Dermis microvascular lymphatic vessel endothelial cell (primary cell): ENCODE measurements at places on chromosomes 2 and 18. TPM values are rescaled to one million over a fixed set of nuclear protein-coding genes. Genes with fewer than 3 reads are reported as not detected.

LBX2 gene
- 0.39 and 0.51 TPM in 2 replicates for total RNA-seq

DNA sequence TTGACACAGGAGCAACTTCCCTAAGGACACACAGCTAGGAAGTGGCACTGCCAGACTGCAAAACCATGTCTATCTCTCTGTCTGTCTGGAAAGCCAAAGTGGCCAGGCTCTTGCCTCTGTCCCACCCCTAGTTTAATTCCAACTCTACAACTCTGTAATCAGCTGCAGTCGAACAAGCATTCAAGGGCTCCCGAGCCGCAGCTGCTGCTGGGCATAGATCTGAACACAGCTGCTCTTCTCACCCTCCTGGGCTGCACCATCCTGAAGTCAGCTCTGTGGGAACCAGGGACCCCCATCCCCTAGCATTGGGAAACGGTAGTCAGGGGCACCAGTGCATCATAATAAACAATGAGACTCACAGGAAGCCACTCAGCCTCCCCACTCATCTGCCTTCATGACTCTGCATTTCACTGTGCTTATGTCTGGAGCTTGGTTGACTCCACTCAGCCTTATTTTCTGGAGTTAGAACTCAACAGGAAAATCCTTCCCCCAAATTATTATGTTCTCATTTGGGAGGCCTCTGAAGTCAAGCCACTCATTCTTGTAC, 44.4 kb upstream of the TMEM163 start:
- DNase-seq, result no peak

DNA sequence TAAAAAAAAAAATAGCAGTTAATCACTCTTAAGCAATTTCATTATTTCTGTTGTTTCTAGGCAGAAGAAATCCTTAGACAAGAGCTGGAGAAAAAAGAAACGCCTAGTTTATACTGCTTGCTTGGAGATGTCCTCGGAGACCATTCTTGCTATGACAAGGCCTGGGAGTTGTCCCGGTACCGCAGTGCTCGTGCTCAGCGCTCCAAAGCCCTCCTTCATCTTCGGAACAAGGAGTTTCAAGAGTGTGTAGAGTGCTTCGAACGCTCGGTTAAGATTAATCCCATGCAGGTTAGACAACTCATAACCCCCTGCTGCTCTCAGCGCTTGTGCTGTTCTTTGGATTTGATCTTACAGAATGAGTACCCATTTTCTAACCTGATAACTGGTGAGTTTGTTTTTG, 130.4 kb downstream of the TTC27 start:
- DNase-seq, result no peak

DAPL1 gene
- not detected in 2 replicates for total RNA-seq

DNA sequence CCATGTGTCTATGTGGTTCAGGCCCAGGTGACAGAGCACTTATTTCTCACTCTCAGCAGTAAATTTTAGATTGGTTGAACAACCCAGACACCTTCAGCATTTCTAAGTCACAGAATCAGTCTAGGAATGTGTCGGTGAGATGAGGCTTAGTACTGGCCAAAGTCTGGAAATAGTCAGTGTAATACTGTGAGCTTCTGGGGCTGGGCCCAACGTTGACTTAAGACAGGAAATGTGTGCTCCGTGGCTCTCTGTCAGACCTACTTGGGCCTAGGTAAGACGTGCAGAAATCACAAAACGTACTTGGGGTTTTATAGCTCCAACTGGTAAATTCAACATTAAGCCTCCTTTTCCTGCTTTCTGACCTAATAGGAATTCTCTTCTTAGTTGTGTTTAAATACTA, 160.3 kb upstream of the COL3A1 start:
- no peak for DNase-seq

- DNase-seq, result no peak
Observed at GRCh38 chr18:55838841-55839240, 250.8 kb upstream of the TCF4 start.

- no peak for DNase-seq
Observed at GRCh38 chr2:164981217-164981990, 26.1 kb upstream of the SLC38A11 start.

INHA gene
- under 0.01 TPM in 1 of 2 replicates, not detected in the other for total RNA-seq

DNA sequence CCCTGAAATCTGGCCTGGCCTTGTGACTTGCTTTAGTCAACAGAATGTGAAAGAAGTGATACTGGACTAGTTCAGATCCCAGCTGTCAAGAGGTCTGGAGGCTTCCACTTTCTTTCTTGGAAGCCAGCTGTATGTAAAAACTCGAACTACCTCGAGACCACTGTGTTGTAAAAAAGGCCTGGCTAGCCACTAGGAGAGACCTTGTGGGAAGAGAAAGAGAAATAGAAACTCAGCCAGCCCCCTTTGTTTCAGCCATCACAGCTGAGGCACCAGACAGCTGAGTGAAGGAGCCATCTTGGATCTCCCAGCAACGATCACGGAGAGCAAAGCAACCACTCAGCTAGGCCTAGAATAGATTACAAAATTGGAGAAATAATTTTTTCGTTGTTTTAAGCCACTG, 324.9 kb upstream of the TCF4 start:
- DNase-seq, result no peak

DNA sequence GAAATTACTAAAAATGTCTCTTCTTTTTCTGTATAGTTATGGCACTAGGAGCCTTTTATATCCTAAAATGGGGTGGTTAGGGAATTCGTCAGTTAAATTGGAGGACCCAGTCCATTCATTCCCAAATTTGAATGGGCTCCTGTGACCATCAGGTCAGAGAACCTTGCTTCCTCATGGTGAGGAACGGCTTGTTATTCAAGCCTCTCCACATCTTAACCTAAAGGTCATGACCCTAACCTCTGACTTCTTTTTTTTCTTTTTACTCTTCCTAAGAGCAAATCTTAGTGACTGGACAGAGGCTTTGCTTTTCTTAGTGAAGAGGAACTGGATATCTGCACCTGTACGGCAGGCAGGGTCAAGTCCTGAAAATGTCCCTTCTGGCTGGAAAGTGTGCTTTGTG, 53.1 kb downstream of the GREB1L start:
- DNase-seq, result no peak

DNA sequence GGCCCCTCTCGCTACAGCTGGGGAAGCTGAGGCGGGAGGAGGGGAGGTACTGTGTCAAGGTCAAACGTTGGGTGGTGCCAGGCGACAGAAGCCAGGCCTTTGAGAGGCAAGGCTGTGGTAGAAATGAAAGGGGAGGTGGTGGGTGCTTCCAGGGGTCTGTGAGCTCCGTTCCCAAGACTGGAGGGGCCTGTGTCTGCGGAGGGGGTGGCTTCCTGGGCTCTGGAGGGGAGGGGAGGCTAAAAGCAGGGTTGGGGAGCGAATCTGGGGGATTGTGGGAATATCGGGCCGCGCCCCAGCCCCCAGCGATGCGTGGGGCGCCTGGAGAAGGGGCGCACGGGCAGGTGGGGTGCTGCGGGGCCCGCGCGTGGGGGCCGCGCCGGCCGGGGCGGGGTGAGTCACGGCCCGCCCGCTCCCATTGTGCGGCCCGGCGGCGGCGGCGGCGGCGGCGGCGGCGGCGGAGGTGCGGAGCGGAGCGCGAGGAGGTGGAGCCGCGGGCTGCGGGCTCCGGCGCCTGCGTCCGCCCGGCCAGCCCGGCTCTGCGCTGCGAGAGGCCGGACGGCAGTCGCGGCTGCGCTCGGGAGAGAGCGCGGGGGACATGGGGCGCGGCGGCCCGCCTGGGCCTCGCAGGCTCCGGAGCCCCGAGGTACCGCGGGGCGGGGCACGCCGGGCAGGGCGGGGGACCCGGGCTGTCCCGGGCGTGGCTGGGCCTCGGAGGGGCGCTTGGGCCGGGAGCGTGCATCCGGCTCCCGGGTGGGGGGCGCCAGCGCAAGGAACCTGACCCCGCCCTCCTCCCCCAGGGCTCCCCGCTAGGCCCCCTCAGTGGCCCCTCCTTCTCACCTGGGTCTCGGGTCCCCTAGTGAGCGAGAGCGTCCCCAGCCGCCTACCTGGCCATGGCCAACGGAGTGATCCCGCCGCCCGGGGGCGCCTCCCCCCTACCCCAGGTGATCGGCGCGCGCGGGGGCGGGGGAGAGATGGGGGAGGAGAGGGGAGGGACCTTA, at the start of gene SLC4A3:
Gene SLC4A3, plus strand, starts transcription at position 528 of the 998 bp plus-strand sequence. Its CDS starts 363 bp downstream, at position 891.
- no peak for DNase-seq

- DNase-seq, result no peak
Observed at GRCh38 chr2:147538821-147539220, 306.0 kb upstream of the ACVR2A start.

DNA sequence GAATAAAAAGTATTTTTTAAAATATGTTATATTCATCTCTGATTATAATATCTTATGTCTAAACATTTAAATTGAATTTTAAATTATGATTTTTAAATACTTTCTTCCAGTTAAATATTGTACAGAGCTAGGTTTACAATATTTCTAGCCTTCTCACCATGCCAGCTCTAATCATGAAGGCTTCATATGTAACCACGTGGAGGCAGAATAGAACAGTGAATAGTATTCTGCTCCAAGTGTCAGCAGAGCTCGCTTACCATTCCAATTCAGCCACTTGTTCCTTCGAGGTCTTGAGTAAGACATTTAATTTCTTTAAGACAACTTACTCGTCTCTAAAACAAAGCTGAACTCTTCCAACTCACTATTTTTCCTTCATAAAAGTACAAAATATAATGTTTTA, 871.8 kb downstream of the SUCLG1 start:
- DNase-seq, result no peak

GRCh38 chr18:32019251-32019948, 775 bp downstream of the RNF125 start:
- peak; percentile 17 for DNase-seq

GPR35 gene
- total RNA-seq, result 0.13 TPM in 2 replicates

DNA sequence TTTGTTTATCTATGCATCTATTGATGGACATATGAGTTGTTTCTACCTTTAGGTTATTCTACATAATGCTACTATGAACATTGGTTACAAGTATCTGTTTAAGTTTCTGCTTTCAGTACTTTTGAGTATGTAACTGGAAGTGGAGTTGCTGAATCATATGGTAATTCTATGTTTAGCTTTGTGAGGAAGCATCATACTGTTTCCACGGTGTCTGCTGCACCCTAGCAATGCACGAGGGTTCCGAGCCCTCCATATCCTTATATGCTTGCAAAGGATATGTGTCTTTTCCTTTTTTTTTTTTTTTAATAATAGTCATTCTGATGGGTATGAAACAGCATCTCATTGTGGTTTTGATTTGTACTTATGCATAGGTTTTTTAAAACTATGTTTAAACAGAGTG, 83.7 kb downstream of the FMNL2 start:
- DNase-seq, result peak; percentile 73

DNA sequence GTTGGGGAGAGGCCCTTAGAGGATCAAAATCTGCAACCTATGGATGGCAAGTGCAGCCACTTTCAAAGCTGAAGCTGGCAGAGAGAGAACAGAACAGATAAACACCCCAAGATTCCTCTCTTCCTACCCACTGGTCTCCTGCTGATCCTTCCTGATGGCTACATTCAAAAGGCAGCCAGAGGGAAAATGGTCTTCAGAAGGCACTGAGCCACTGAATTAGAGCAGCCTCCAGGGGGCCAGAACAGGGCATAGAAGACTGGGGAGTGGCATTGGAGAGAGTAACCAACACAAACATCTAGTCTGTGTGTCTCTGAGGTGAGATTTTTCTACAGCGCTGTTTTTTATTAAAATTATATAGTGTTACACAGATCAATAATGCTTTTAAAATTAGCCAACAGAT, 432.6 kb downstream of the PARD3B start:
- no peak for DNase-seq

DNA sequence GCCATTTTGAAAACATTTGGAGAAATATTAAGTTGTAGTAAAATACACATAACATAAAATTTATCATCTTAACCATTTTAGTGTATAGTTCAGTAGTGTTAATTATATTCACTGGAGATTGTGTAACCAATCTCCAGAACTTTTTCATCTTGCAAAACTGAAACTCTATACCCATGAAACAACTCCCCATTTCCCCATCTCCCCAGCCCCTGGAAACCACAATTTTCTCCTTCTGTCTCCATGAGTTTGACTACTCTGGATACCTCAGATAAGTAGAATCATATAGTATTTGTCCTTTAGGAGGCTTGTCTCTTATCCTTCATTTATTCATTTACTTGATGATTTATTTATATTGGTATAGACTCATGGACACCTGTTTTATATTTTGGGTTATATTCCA, 392.9 kb downstream of the SETBP1 start:
- DNase-seq, result no peak

- no peak for DNase-seq
Observed at GRCh38 chr18:49884465-49884864, 71.1 kb upstream of the ACAA2 start.

- DNase-seq, result peak; percentile 42
Observed at GRCh38 chr18:48548011-48548771, 9.4 kb downstream of the CTIF start.

M1AP gene
- total RNA-seq, result not detected in 2 replicates

- DNase-seq, result no peak
Observed at GRCh38 chr2:71879509-71880184, 268.0 kb downstream of the CYP26B1 start.

DNA sequence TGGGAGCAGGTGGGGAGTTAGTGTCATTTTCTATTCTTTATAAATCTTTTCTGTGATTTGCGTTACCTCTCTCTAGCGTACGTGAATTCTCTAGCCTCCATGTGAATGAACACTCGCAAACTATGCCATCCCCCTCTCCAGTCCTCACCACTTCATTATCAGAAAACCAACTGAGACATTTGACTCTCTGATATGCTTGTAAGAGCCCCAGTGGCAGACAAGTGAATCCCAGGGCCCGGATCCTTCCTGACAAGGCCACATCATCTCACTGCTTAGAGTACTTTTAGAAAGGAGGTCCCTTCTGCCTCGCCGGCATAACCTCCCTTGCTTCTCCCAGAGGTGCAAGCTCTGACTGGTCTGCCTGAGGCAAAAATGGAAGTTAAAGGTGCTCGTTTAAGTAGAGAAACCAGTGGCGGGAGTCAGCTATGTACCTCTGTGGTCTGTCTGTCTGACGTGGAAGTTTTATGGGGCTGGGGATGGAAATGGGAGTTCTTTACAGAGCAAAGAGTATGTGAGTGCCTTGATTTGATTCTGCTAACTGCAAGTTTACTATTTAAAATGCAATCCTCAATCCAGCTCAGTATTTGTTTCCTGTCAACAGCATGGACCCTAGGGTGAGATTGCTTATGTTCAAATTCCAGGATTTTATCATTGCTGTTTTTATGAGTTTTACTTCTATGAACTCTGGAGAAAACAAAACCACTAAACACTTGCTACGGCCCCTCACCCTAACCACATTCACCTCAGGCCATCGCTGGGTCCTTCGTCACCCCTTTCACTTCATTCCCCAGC, 114.9 kb upstream of the MSTN start:
- DNase-seq, result no peak

DNA sequence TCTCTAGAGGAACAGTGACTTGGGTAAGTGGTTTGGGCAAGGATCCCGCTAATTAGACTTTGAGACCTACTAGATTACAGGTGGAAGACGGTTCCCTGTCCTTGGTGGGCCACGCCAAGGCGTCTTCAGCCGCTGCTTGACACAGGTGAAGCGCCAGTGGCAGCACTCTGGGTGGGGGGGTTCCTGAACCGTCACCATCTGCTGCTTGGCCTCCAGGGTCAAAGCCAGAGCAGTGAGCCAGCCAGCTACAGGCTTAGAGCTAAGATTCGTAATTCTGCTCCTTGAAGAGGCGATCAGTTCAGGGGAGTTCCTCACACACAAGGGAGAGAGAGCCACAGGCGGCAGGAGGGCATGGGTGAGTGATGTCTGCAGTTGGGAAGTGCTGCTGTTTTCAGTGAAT, 39.4 kb upstream of the RBM44 start:
- no peak for DNase-seq
